ENCODE measurements at places on chromosomes 5 and 9.

- no peak for DNase-seq
These were observed 91.4 kb downstream of the ANGPTL2 start for GRCh38 chr9:127030814-127031740.

DNA sequence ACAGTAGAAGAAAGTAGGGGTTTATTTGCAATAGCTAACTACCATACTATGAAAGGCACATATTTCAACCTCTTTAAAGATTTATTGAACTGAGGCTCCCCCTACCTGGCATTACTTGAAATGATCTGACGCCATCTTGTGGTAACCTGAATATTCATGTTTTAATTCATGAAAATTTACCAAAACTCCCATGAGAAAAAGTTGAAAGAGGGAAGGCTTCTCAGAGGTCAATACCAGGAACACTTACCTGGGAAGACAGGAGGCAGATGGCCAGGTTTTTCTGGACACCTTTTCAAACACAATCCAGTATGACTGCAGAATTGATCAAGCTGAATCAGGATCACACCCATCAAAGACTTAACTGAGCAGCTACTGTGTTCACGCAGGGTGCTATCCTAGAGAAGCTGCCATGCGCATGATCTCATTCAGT is 9.4 kb downstream of the PRELID2 start:
- DNase-seq: no peak

DNA sequence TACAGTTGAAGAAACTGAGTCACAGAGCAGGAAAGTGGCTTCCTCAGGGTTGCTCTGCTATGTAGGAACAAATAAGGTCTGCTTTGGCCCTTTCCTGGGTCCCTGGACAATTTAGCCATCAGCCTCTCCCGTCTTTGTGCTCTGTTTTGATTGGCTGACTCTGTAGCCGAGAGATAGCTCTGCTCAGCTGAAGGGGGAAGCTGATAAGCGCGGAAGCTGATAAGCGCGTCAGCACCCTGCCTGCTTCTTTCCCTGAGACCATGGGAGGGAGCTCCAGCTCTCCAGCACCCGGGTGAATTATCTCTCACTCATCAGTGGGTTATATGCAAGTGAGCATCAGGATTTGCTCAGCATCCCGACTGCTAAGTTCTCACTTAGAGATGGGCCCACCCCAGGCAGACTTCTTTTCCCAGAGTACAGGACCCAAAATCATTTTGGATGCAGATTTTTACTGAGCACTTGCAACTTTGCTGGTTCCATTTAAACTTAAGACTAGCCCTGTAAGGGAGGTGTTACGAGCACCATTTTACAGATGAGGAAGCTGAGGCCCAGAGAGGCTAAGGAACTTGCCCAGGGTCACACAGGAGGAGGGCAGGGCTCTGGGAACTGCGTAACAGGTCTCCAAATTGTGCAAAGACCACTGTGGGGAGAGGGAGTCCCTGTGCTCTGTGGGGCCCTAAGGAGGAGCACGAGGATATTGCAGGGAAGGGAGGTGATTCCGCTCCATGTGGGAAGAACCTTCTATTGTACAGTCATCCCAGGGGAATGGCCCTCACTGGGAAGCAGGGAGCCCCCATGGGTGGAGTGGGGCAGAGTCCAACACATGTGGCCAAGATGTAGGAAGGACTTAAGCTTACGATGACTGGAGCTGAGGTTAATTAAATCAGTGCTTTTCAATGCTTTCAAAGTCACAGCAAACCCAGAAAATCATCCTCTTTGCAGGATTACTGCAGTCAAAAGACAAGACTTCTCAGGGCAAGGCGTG is 83.7 kb upstream of the ORM1 start:
- DNase-seq: no peak

- DNase-seq: no peak
These were observed 43.4 kb upstream of the N4BP3 start for GRCh38 chr5:178069909-178070308.

DNA sequence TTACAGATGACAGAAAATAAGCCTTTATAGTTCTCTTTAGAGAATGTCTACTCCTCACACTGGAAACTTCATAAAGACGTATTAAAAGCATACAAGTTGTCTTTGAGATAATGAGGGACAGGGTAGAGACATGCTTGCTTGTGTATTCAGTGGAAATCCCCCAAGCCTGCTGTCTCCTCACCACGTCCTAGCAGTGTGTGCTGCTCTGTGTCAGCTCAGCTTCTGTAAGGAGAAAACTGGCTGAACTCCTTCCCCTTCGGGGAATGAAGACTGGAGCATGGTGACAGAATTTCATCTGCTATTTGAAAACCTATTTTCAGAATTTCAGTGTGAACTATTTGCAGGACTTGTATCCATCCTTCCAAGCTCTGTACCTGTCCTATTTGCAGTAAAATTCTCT is 9.4 kb downstream of the OR2V2 start:
- DNase-seq: no peak

DNA sequence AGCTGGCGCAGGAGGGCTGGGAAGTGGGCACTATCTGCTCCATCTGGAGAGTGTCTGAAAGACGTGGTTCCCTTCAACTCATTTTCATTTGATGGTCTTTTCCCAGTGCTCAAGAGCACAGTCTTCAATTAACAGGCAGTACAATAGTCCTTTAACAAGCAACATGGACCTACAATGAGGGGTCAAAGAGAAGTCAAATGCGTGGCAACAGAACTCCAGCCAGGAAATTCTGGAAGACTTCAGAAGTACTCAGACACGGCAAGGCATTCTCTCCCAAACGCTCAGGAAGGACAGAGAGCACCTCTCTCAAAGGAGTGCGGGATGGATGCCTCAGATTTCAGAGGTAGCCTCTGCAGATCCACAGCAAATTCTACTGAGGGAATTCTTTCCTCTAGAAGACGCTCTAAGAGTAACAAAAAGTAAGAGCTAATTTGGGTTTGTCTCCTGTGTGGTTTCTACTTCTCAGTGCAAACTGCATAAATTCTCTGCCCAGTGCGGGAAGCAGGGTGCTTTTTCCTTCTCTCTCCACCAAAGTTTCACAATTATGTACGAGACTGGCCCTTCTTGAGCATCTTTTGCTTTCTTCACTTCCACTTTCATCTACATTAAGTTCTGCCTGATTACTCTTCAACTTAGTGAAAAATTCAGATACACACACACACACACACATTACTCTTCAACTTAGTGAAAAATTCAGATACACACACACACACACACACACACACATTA is 56.4 kb downstream of the LHFPL2 start:
- DNase-seq: no peak

DNA sequence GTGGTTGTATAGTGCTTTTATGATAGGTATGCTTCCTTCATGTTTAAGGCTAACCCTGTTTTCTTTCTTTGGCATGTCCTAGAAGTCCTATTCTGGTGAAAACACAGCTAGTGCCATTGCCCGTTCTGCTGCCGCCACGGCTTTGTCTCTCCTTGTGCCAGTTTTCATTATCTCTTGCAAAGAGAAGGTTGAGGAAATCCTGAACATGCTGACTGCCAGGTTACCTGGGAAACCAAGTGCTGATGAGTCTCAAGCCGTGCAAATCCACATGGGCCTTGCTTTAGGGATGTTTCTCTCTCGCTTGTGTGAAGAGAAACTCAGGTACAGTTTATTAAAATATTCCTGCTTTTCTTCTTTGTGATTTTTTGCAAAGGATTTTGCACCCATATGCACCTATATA is 102.2 kb downstream of the HACD4 start:
- DNase-seq: no peak

DNA sequence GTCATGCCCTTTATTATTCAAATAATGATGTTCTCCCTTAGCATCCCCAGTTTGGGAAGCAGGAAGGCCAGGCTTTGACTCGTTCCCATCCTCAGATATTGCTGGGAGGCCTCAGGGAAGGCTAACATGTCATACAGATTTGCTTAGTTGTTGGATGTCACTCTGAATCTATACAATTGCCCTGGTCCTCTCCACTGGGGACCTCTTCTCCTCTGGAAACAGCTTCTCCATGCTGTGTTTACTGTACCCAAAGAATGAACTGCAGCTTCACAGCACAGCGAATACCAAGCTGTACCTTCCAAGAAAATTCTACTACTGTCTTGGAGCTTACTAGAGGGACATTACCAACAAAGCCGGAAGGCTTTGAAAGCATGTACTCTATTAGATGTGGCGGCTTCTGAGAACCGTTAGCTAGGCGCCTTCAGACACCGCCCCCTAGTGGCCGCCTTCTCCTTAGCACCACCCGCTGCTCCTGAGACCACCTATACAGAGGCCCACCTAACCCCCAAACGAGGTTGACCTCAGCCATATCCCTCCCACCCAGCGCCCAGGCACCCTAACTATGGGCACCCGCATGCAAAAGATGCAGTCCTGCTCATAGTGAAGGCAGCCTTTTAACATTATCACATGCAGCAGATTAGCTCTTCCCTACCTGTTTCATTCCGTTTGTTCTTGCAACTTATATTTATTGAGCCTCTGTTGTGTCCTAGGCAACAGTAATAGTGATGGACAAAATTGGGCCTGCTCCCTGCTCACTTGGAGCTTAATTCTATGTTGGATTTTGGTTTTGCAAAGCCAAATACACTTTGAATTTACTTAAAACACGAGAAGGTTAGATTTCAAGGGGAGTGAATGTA is 34.9 kb upstream of the FOXI1 start:
- DNase-seq: peak; percentile 7

DNA sequence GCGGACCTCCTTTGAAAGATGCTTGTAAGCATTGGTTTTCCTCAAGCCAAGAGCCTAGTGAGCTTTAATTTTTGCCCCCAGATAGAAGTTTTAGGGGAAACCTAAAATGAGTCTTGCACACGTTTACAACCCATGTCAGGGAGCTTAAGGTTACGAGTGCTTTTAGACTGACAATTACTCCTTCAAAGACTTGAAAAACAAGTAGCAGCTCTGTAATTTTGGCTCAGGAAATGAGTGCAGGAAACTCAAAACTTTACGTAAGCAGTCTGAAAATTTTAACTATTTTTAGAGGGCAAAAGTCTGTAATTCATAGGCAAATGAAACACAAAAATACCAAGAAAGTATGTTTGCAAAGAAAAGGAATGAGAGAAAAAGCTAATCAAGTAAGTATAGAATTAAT is 36.8 kb downstream of the UBE2QL1 start:
- DNase-seq: no peak

GRCh38 chr9:137494104-137494544 is 35.0 kb upstream of the NSMF start:
- DNase-seq: no peak

DNA sequence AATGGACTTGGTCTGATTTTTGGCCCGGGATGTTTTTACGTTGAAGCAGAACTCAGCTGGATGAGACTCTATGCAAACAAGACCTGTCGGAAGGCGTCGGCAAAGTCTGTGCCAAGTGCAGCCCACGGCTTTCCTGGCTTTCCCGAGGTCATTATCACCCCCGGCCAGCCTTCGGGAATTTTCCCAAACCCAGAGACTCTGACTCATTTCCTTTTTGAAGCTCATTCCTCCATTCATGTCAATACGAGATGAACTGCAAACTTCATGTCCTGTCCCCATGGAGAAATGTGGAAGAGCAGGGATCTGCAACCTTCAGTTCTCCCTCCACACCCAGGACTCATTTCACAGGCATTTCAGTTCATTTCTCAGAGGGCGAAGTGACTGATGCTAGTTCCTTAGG is 95.3 kb downstream of the IRX2 start:
- no peak for DNase-seq

DNA sequence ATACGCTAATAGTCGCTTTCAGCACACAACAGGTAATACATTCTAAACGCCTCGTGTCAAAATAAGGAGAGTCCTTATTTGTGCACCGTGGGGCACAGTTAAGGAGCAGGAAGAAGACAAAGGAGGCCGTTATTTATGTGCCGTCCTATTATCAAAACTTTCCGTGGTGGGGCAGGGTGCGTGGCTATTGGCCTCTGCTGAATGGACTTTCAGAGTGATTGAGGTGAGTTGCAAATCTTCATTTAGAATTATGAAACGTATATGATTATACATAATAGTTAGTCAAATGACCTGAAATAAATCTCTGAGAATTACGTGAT is 833 bp downstream of the C5orf24 start:
- peak; percentile 25 for DNase-seq
